Skeletal muscle cell (primary cell): ENCODE measurements at places on chromosomes 7 and 10.

DNA sequence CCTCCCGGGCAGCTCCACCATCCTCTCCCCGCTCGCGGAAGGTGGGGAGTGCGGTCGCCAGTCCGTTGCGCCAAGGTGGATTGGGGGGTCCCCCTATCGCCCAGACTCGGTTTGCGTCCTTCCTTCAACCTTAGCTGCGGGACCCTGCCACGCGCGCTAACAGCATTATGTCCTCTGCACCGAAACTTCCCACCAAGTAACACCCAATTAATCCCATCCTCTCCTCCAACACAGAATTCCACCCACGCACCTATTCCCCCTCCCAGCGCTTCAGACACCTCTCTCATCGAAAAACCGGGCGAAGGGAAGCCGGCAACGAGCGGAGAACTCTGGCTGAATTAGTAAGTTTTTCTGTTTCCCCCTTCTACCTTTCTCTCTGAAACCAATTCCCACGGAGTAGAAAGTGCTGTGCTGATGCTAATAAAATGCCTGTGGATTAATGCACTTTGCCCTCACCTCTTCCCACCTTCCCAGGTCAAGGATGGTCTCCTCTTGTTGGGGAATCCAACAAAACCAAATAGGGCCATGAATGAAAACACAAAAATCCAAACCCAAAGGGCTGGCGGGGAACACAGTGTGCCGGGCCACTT is 947 bp downstream of the HOXA3 start:
- no peak for DNase-seq

DNA sequence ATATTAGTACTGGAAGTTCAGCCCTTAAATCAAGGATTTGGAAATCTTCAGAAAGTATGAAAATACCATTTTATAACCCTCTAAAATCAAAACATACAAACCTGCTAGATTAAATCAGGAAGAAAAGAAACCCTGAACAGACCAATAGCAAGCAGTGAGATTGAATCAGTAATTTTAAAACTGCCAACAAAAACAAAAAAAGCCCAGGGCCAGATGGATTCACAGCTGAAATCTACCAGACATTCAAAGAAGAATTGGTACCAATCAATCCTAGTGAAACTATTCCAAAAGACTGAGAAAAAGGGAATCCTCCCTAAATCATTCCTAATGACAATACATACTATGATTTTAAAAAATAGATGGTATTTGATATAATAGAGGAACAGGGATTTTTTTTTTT is 70.1 kb downstream of the MCU start:
- no peak for DNase-seq

- peak; percentile 58 for DNase-seq
These were observed 34.3 kb downstream of the INPP5A start for GRCh38 chr10:132571650-132572544.

- no peak for DNase-seq
These were observed 241.7 kb upstream of the NEBL start for GRCh38 chr10:21138769-21139340.

- no peak for DNase-seq
These were observed 3.0 kb downstream of the ASZ1 start for GRCh38 chr7:117424090-117424829.

- DNase-seq = no peak
These were observed 57.1 kb downstream of the FIGNL1 start for GRCh38 chr7:50393076-50393475.

GRCh38 chr10:71719464-71720201 is at the start of gene C10orf105:
Gene C10orf105, minus strand, starts transcription at chr10:71719778. Its CDS starts 3,441 bp downstream, at chr10:71716337.
- no peak for DNase-seq

DNA sequence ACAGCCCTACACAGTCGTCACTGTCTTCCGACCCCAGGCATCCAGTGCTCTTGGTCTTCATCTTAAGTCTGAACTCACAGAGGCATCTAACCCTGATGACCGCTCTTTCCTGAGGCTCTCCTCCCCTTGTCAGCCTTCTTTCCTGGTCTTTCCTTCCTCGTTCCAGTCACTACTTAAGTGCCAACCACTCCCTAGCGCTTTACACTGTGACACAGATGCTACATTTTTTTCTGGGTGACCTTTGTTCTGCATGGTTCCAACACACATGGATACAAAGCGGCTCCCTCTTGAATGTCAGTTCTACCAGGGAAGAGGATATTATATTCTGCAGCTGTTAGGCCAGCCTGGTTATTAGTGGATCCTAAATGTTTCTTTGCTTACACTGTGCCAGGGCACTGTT is 12.7 kb downstream of the YWHAG start:
- DNase-seq = no peak

DNA sequence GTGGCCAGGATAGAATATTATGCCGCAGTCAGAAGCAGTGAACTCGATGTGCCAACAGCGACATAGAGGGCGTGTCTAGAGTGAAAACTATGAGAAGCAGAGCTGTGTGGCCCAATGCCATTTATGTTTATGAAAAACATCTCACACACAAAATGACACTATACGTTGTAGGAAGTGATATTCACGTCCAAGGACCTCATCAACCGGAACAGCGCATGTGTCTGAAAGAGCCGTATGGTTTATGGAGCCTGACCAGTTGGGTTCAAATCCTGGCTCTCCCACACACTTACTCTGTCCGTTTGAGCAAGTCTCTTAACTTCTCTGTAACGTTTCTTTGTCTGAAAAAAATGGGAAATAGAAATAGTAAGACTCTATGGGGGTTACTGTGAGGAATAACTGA is 20.5 kb downstream of the TAS2R40 start:
- no peak for DNase-seq

GRCh38 chr10:37712489-37713131 is 144.8 kb downstream of the ZNF248 start:
- no peak for DNase-seq

- no peak for DNase-seq
These were observed 136.1 kb downstream of the ICA1 start for GRCh38 chr7:8125680-8126444.

DNA sequence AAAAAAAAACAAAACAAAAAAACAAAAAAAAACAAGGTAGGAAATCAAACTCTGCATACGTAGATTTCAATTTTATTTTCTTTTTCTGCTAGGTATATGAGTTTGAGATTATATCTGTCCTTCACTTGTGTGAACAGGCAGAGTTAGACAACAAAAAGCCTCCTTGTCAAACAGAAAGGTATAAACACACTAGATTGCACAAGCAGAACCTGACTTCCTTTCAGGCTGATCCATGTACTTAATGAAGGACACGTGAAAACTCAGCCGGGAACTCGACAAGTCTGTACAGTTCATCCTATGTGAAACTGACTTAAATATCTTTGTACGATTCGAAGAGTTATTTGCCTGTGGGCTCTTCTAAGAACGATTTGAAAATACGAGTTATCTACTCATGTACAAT is 254.1 kb downstream of the ARL4A start:
- no peak for DNase-seq

DNA sequence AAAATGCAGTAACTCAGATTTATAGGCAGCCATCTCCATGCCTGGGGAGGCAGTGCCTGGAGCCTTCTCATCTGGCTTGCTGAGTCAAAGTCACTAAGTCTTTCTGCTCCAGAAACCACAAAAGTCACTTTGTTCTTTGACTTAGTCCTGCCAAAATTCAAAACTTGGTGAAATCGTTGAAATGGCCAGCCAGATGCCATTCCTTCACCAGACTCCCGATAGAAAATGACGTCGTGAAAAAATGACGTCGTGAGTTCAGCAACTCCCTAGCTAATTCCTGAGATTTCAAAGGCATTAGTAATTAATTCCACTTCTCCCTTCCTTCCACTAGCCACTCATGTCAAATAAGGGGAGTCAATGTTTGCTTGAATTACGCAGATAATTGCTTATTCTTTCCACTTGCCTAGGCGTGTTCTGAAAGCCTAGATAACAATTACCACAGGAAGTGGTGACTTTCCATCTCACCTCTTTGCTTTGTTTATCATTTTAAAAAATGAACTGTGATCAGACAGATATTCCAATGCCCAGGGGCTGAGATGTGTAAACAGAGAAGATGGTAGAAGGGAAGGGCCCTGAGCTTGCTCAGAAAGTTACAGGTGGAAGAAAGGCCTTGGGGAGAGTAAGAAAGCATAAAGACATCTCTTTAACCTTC is 48.5 kb upstream of the OSBPL3 start:
- peak; percentile 55 for DNase-seq

DNA sequence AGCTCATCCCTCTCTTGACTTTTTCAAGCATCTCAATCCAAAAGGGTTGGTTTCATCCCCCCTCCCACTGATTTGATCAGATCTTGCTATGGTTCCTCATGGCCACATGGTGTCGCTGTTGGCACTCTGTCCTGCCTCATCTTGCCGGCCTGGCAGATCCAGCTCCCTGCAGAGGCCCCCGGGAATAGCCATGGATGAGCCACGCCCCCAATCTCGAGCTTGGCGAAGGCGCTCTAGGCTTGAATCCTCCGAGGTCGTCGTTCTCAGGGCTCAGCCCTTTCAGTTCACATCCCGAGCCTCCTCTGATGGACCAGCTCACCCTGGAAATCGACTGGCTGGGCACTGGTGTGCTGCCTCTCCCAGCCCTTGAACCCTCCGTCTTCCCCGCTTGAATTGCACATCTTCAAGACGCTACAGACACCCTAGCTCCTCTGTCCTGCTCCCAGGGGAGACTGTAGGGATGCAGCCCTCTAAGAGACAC is 628.7 kb downstream of the TYW1 start:
- peak; percentile 32 for DNase-seq

DNA sequence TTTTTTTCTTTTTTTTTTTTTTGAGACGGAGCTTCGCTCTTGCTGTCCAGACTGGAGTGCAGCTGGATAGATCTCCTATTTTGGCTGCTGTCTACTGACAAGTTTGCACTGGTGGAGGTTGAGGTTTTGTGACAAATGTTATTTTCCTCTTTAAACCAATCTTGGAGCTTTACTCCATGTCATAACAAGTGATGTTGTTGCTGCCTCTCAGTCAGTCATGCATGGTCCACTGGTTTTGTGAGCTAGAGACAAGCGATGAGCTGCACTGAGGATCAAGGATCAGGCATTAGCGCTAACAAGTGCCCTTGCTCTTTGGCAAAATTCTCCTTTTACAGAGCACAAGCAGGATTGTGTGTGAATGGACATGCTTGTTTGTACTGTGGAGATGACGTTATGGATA is 805 bp upstream of the WDFY4 start:
- no peak for DNase-seq

- DNase-seq = no peak
These were observed 52.1 kb downstream of the STRA8 start for GRCh38 chr7:135285547-135286233.

DNA sequence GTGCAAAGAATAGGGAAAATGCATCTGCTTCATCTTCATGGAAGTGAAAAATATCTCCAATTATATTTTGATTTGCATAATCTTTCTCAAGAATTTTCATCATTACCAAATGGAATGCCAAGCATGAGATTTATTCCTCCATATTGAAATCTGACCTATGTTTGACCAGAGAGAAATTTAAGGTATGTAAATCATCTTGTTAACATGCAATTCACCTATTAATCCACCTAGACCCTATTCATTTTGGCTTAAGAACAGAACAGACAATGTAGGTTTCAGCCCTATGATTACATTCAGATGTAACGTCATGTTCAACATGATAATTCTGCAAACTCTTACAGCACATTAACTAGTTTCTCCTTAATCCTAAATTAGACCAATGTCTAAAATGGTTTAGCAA is 30.8 kb upstream of the TMEM140 start:
- DNase-seq = no peak

GRCh38 chr10:44788147-44789129 is 122.7 kb upstream of the TMEM72 start:
- no peak for DNase-seq

DNA sequence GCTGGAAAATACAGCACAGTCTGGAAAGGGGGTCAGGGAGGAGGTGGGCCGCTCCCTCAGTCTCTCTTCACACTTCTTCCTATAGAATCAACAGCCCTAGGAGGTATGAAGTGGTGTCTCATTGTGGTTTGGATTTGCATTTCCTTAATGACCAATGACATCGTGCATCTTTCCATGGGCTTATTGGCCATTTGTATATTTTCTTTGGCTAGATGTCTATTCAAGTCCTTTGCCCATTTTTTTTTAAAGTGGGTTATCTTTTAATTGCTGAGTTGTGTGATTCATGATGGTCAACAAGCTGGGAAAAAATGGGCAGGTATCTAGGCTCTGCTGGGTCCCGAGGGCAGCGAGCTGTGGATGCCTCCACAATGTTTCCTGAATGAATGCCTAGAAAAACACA is 29.1 kb downstream of the TMEM130 start:
- peak; percentile 37 for DNase-seq

DNA sequence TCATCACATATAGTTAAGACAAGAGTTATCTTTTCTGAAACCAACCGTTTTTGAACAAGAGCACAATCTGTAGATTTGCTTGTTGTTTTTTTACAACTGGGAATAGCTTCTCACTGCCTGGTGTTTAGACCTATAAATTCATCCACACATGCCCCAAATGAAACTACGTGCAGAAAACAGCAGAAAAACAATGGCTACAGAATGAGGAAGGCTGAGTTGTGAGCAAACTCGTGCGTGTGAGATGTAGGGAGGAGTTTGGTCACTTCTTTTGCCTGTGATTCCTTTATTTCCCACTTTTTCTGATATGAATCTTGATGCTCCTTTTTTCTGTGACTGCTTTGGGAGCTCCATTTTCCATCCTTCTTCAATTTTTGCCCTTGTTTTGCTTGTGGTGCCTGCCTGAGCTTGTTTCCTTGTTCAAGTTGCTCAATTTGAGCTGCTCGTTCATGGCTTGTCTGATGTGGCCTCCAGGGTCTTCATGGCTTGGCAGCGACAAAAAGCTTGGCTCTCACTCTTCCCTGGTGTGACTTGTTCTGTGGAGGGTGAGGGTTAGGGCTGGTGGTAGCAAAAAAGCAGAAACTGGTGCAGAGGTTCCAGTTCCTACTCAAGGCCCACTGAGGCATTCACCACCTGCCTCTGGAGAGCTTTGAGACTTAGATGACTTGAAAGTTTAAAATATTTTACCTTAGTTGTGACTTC is 76.9 kb downstream of the ZNF365 start:
- no peak for DNase-seq

DNA sequence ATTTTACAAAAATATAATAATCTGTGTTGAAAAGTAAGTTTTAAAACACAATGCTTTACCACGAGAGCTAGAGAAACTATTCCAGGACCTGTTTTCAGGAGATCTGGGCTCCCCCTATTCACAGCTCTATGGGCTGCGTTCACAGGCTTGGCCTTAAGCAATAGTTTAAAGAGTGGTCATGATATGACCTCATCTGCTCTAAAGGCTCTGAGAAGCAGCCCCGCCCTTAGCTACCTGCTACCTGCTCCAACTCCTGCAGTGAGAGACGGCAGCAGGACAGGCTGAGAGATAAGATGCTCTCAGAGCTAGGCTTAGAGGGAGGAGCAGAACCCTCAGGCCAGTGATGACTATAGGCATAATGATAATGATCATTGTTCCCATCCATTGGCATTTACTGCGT is 12.6 kb downstream of the ALOX5 start:
- no peak for DNase-seq

GRCh38 chr7:107690611-107691010 is 30.0 kb downstream of the SLC26A4 start:
- no peak for DNase-seq

- no peak for DNase-seq
These were observed 18.9 kb upstream of the TMEM273 start for GRCh38 chr10:49207113-49207512.

DNA sequence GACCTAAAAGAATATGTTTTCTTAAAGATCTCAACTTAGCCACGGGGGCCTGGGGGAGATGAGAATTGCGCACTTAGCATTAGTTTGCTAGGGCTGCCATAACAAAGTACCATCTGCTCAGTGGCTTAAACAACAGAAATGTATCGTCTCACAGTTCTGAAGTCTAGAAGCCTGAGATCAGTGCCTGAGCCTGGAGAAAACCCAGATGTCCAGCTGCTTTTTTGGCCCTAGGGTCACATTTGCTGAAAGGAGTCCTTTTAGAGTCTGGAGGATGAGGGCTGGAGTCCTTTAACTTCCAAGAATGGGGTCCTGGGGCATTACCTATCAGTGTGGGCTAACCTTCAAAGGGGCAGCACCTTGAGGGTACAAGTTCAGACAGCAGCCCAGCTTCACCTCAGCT is 48.2 kb downstream of the SMURF1 start:
- DNase-seq = no peak
